ENCODE measurements at places on chromosomes 5 and 9. TPM values are rescaled to one million over a fixed set of nuclear protein-coding genes. Genes with fewer than 3 reads are reported as not detected.

TMOD1 gene
- 0.16 TPM for total RNA-seq

DNA sequence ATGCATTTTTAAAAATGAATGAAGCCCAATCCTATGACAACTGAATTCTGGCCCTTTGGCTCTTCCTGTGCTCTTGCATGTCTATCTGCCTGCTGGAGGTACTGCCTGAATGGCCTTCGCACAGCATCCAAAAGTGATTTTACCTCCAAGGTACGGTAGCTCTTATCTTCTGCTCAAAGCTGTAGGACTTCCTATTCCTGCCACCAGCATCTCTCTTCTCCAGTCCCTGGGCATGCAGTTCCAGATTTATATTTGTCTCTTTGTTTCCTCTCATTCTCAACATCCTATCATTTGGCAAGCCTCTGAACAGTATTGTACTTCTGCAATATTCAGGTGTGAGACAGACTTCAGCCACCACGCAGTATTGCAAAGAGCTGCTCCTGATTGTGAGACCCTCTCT lies 43.7 kb upstream of the SH3GL2 start:
- no peaks in the 10 kb centered on the region for H3K36me3 ChIP-seq
- DNase-seq, result no peak

CBY3 gene
- not detected for total RNA-seq

PSMD5 gene
- 50.7 TPM for total RNA-seq

IFNA17 gene
- total RNA-seq, result not detected

GRCh38 chr5:115274584-115274983 lies 11.9 kb upstream of the PGGT1B start:
- H3K27ac ChIP-seq, result no peak overlapping the region
- no peaks in the 10 kb centered on the region for H3K4me1 ChIP-seq
- H3K36me3 ChIP-seq, result no peaks in the 10 kb centered on the region
- no peak overlapping the region for H3K4me3 ChIP-seq

DNA sequence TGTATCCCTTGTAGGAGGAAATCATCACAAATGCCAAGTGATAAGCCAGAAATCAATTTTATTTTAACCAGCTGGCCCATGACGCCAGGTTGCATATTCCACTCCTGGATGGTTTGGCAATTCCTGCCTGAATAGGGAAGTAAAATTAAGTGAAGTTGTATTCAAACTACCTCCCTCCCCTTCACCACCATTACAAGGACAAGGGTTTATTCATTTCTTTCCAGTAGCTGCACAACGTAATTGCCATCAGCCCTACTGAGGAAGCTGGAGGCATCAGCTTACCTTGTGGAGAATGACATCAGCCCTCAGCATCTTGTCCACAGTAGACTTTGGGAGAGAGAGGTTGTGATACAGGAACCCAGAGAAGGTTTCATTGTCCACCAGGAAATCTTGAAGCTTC lies 66.6 kb downstream of the ABCA1 start:
- no peak overlapping the region for H3K4me3 ChIP-seq
- H3K36me3 ChIP-seq, result no peaks in the 10 kb centered on the region
- H3K27ac ChIP-seq, result no peak overlapping the region
- no peak for DNase-seq
- no peaks in the 10 kb centered on the region for H3K27me3 ChIP-seq
- no peaks in the 10 kb centered on the region for H3K4me1 ChIP-seq

CD180 gene
- not detected for total RNA-seq

SAXO1 gene
- total RNA-seq, result not detected

GRCh38 chr5:150655221-150655620 lies 5.8 kb upstream of the MYOZ3 start:
- no peak overlapping the region for H3K4me3 ChIP-seq
- H3K27ac ChIP-seq, result no peak overlapping the region
- no peaks in the 10 kb centered on the region for H3K27me3 ChIP-seq
- DNase-seq, result no peak
- H3K36me3 ChIP-seq, result no peaks in the 10 kb centered on the region
- peaks cover 11% of the 10 kb centered on the region for H3K4me1 ChIP-seq

GRCh38 chr5:2960294-2960693 lies 208.8 kb upstream of the IRX2 start:
- no peak for DNase-seq
- no peaks in the 10 kb centered on the region for H3K4me1 ChIP-seq
- no peaks in the 10 kb centered on the region for H3K27me3 ChIP-seq
- no peak overlapping the region for H3K4me3 ChIP-seq
- H3K36me3 ChIP-seq, result no peaks in the 10 kb centered on the region
- H3K27ac ChIP-seq, result no peak overlapping the region
